ENCODE measurements at places on chromosomes 1 and 21.
A peak's percentile ranks its signal among the peaks of the same experiment; 100 is the strongest.

DNA sequence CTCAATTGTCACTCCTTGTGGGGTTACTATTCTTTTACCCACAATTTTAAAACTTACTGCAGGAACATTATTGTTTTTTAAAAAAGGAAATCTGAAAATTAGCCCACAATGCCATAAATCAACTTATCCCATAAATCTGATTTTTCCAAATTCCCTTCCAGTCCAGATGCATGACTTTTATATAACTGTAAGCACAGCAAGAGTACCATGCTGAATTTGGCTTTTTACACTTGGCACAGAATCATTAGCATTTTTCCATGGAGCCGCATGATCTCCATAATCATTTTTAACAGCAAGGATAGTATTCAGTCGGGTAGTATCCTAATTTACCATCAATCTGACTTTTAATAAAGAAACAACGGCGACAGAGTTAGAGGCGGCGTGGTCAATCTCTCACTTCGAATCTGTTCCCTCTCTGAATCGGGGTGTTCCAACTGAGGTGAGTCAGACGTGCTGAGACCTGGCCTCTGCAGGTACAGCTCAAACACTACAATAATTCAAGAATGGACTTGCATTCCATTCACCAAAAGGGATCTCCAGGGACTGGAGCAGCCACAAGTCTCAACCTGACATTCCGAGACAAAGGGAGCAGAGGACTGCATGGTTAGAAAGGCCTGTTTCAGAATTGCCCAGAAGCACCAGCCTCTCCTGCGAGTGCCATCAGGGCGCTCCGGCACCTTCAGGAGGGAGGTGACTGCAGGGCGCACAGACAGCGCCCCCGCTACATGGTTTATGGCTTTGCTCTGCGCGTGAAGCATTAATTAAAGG is 48.9 kb downstream of the SLC66A1 start:
- no peak for DNase-seq

DNA sequence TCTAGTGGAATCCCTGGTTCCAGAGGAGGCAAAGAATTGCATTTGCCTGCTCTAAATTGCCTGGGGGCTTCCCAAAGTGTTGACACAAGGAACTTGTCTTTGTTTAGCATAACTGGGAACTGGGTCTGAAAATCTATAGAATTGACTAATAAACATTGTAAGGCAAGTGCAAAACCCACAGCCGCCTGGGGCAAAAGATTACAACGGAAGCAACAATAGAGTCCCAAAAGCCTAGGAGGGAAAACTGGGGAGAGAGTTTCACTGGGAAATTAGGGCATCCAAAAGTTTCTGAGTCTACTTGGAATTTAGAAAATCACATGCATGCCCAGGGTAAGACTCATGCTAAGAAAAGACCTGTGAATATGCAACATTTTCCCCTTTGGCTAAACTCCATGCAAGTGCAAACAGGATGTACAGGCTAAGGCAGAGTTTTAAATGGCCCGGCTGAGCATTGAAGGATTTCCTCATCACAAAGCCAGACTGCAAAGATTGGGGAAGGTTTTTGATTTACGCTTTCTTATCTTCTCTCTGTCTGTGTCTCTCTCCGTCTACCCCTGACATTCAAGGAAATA is 725.3 kb upstream of the NCAM2 start:
- DNase-seq: no peak

GRCh38 chr1:41496080-41497055 is 11.9 kb upstream of the EDN2 start:
- DNase-seq: no peak

DNA sequence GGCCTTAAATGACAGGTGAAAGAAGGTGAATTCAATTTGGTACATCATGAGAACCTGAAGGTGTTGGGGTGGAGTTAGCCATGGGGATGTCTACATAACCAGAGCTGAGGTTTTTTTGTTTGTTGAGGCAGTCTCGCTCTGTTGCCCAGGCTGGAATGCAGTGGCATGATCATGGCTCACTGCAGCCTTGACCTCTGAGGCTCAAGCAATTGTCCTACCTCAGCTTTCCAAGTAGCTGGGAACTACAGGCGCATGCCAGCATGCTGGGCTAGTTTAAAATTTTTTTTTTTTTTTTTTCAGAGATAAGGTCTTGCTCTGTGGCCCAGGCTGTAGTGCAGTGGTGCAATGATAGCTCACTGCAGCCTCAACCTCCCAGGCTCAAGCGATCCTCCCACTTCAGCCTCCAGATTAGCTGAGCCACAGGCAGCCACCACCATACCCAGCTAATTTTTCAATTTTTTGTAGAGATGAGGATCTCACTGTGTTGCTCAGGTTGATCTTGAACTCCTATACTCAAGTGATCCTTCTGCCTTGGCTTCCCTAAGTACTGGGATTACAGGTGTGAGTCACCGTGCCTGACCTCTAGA is 1.9 kb upstream of the MPZ start:
- no peak for DNase-seq

- DNase-seq: peak; percentile 20
Measured at GRCh38 chr1:12275370-12275769, 45.5 kb downstream of the VPS13D start.

DNA sequence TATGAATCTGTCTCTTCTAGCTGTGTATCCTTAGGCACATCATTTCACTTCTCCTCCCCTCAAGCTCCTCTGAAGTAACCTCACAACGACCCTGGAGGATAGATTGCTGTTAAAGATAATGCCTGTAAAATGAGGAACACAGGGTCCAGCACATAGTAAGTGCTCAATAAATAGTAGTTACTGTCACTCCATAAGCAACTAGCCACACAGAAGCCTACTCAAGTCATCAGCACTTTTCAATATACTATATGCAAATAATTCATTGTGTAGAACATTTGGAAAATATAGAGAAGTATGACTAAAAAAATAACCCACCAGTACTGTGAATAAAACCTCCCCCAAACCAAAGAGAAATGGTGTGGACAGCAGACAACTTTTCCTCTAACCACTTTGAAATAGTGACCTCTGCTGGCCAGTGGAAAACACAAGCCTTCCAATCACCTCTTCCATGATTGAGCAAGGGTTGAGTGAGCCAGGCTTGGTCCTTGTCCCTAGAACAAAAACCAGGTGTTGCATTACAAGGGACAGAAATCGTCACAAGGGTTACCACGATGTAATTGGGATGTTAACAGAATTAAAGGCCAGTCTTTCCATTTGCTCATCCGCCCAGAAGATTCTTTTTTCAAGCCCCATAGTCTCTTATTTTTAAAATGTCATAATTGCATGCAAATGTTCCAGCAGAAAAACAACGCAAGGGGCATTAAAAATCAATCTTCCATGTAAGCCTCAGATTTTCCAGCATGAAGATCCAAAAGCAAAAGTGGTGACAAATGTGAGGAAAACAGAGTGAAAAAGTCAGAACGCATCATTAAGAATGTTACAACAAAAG is 15.7 kb upstream of the GLIS1 start:
- peak; percentile 36 for DNase-seq

DNA sequence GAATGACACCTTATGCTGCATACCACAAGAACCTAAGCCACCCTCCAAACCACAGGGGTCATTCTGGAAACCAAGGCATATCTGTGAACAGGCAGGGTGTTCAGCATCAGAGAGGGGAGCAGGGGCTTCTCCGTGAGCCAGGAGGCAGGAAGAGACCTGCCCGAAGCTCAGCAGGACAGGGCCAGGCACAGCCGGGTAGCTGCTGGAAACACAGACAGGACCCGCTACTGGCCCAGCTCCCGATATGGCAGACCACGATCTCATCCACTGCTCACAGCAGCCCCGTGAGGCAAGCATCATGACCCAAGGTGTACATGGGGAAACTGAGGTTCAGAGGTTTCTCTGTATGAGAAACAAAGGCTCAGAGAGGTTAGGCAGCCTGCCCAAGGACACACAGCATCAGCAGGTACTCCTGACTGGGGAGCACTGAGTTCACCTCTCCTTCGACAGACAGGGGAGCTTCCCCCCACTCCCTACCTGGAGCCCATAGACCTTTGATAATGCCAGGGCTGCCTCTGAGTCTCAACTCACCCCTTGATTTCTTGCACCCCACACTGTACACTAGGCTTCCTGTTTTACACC is 317.7 kb downstream of the MATN1 start:
- no peak for DNase-seq

DNA sequence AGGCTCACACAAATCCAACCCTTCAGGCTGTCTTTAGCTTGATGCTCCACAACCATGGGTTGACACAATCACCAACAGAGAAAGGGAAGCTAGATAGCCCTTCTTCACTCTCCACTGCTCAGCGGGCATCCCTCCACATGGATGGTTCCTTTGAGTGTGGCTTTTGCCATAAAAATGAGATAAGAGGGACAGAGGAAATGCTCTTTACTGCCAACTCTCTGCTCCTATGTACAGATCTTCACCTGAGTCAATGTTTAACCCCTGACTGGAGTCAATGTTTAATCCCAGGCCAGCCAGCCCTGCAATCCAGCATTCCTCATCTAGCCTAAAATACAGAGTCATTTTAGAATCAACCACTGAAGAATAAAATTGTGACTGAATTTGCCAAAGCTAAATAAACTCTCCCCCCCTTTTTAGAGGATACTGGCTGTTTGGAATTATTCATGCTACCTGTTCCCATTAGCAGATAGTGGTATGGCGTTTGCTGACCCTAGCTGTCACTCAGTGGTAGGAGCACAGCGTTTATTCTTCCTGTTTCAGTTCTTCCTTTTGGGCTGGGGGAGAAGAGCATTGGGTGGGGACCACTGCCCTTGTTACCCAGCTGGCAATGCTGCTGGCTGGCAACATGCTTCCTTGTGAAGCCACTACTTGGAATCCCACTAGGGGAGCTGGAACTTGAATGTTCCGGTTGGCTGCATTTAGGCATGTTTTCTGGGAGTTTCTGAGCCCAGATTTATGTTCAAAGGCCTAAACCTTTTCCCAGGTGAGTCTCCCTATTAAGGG is 5.2 kb upstream of the PIGR start:
- DNase-seq: no peak

DNA sequence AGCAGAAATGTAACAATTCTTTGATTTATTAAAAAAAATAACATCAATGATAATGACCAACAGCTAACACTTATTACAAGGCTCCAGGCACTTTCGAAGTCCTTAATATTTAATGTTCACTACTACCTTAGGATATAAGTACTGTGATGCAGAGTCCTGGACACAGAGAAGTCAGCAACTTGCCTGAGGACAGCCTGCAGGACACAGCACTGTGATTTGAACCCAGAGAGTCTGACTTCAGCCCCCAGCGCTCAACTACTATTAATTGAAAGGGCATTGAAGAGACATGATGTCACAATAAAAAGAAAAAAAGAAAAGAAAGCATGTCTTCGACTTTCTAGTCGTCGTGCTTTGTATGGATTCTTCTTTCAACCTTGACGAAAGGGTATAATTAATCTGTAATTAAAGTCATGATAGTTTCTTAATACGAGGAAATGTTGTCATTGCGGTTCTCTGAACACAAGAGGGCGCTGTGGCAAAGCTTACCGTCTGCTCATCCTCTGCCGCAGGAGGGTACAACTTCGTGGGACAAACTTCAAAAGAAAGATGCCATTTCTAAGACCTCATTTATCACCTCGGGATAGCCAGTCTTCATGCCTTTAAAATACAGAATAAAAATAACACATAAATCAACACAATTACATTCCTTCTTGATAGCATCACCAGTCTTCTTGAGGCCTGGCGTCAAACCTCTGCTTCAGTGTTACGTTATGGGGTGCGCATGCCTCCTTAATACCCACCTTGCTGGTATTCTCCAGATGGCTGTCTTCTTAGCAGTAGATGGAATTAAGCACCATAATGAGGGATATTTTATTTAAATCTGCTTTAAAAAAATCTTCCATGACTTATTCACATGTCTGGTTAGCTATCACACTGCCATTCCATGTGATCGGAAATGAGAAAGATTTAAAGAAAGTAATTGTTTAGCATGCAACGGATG is 240.1 kb downstream of the DISC1 start:
- peak; percentile 55 for DNase-seq

DNA sequence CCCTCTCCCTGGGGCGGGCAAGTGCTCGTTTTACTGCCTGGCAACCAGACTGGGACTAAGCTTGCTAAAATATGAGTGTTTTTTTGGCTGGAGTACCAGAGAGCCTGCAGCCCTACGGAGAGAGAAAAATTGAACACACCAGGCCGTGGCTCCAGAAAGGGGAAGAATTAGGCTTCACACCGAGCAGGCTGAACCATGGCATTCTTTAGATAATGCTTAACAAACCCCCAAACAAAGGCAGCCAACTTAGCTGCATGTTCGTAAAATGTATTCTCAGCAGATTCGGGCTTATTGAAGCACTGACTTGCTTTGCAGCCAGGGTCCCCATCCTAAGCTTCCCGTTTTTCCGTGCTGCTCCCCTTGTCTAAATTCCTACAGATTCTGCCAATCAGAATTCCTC is 76.6 kb downstream of the LMX1A start:
- DNase-seq: no peak

GRCh38 chr1:59113876-59114457 is 182.9 kb upstream of the FGGY start:
- no peak for DNase-seq

DNA sequence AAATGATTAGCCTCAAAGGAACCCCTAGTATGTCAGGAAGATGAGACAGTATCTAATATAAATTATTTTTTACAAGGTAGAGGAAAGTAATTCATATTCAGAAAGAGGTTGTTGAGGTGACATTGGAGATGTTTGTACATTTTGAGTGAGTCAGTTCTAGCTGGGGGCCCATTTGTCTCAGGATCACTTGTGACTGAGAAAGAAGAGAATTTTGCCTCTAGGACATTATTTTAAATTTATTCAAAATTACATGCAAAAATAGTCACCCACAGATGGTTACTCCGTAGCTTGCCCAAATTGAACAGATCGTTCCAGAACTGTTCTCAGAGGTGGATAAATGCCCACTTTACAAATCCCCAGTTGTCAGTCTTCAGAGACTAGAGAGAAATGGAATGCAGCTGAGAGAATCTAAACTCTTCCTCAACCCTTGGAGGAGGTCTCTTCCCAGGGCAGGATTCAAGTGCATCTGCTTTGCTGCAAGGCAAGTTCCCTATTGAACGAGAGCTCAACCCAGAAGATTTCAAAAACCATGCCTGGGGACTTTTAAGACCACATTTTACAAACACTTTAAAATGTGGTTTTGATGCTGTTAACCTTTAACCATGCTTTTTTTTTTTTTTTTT is 987.8 kb upstream of the ADAMTS5 start:
- no peak for DNase-seq

- no peak for DNase-seq
Measured at GRCh38 chr1:53599481-53599880, 139.5 kb downstream of the GLIS1 start.

DNA sequence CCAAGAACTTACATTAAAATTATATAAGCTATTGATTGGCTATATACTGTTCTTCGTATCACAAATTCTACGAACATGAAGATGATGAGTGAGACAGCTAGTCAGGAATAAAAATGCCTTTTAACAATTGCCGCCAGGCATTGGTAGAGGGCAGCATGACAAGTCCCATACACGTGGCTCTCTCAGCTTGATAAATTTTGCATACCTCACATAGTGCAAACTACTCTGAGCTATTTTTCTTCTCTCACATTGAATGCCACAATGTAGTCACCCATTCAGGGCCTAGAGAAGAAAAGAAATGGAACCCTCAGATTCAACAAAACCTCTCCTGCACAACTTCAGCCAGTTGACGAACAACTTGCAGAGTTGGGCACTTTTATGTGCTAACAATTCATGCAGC is 27.0 kb upstream of the FMO2 start:
- DNase-seq: no peak

GRCh38 chr21:38170283-38170682 is 86.5 kb upstream of the KCNJ15 start:
- no peak for DNase-seq

GRCh38 chr1:29707796-29708195 is 471.5 kb downstream of the PTPRU start:
- DNase-seq: no peak
